ENCODE measurements at places on chromosomes 3 and 15.
A peak's percentile ranks its signal among the peaks of the same experiment; 100 is the strongest.

DNA sequence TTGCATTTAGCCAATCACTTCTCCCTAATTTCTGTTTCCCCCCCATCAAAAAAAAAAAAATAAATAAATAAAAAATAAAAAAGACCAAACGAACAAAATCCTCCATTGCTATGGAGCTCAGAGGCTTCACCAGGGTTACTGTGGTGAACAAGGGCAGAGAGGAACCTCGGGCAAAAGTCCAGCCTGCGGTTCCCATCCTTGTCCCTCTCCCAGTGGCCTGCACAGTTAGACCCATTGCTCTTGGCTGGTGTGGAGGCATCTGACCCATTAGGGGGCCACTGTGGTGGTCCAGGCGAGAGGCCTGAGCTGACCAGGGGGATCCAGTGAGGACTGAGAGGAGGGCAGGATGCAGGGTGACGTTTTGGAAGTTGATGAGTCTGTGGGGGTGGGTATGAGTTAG lies 18.8 kb downstream of the CORO2B start:
- DNase-seq, result no peak

GRCh38 chr3:142226474-142226873 lies 1.1 kb upstream of the GK5 start:
- DNase-seq, result no peak

- DNase-seq, result peak; percentile 81
These were observed at the start of gene GTPBP8 for GRCh38 chr3:112990672-112991602. Gene GTPBP8 (plus strand): TSS chr3:112990984. CDS start chr3:112991000, 16 bp downstream.

DNA sequence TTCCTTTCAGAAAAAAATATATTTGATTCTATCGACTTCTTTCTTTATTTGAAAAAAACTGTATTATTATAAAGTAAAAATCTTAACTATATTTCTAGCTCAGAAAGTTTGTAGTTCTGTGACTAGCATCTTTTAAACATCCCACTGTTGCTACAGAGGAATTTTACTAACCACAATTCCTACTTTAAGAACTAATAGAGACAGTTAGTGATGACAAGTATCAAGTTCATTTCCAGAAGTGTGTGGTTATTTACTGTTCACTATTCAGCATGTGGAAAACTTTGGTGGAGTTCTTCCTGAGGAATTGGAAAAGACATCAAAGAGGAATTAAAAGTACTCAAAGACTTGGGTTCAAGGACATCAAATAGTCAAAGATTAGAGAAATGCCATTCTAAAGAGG lies 524.1 kb upstream of the CBLB start:
- no peak for DNase-seq

GRCh38 chr15:74768771-74769342 lies 13.0 kb upstream of the CSK start:
- DNase-seq, result peak; percentile 41

- peak; percentile 97 for DNase-seq
These were observed 8.6 kb downstream of the TLR9 start for GRCh38 chr3:52216585-52217408.

DNA sequence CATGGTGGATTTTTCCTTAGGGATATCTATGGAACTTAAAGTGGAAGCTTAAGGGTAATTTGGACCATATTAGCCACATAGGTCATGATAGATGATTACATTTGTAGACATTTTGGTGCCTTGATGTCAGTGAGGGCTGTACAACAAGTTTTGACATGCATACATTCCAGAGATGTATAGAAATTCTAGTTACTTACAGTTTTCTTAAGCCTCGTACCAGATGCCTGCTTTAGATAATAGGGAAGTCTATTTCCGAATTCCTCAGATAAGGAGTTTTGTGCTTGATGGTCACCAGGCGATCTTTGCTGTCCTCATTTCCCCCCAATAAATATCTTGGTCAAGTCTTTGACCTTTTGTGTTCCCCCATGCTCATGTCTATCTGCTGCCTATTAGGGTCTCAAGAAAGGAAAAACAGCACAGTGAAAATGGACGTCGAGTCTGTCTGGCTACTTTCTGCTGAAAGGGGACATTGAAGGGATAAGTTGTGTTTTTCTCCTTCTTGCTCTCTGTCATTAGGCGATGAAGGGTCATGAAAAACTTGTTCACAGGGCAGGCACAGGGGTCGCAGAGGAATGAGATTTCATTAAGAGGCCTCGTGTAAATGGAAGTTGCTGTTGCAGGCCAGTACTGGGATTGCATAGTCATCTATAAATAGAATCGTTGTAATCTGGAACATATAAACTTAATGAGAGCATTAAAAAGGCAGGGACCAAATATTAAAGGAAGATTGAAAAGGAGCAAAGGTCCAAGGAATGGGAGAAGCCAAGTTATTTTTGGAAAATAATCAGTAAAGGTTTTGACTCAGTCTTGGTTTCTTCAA lies 20.0 kb upstream of the SENP7 start:
- no peak for DNase-seq

DNA sequence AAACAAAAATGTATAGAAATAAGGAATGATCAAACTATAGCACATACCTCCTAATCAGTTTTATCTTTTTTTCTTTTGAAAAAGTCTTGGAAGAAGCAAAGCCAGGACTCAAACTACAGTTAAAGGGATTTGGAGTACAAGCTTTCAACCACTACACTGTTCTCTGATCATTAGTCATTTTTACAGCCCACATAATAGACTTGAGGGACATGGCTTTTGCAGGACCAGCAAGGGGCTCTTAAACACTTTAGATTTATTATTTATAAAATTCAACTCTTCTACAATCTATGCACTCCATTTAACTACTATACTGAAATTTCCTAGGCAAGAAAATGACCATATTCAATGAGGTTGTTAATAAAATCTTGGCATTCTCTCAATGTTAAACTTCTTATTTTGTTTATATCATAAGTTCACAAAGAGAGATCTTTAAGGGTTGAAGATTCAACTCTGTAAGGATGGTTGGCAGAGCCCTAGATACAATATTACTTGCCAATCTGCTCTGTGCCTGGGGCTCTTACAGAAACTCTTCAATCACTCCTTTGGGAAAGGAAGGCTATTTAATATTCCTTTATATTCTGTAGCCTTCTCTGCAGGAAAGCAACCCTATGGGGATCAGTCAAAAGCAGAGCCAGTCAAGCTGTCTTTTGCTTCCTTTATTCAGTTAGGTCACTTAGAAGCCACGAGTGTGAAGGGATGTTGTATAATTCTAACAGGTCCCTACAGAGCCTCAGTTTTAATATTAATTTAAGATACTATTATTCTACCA lies 557.7 kb upstream of the SGO1 start:
- no peak for DNase-seq

DNA sequence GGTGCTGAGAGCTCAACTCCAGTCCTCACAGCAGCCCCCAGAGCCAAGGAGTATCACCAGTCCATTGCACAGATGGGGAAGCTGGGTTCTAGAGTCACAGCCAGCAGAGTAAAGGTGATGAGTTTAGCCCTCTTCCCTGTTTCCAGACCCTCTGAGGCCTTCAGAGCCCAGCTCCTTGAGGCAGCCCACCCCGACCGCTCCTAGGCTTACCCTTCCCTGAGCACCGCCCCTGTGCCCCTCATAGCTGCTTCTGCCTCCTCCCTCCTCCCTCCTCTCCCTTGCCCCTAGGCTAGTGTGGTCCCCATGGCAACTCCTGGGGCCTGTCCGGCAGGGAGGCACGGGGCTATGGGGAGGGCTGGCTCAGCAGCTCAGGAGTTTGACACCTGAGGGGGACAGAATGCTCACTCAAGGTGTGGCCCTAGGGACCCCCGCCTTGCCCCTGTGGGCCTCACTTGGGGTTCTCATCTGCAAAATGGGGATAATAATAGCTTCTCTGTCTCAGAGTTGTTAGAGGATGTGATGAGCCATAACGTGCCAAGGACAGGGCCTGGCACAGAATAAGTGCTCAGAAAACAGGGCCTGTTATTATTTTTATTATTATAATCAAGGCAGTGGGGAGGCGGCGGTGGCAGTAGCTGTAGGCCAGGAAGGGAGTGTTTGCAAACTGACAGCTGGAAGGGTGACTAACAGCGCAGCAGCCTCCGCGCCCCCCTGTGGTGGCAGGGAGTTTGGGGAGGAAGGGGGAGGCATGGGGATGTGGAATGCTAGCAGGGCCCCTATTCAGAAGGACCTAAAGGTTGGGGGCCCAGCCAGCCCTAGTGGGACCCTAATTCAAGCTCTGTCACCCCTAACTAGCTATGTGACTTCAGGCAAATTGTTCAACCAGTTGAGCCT lies 11.5 kb downstream of the CSK start:
- DNase-seq, result no peak

GRCh38 chr15:75867449-75867848 lies 24.2 kb downstream of the UBE2Q2 start:
- DNase-seq, result no peak

- DNase-seq, result no peak
These were observed 248.5 kb upstream of the TGFBR2 start for GRCh38 chr3:30357897-30358296.

- DNase-seq, result no peak
These were observed 245.9 kb upstream of the TOPAZ1 start for GRCh38 chr3:43995547-43996378.

All from NCI-H226 (cell line).